Muscle of leg (tissue), 16 donors: ENCODE measurements at places on chromosomes 16 and 17. TPM values are rescaled to one million over a fixed set of nuclear protein-coding genes. Genes with fewer than 3 reads are reported as not detected.

SLC13A2 gene
- total RNA-seq, result not detected

NDRG4 gene
- total RNA-seq, result 8.5 TPM

SLC22A31 gene
- total RNA-seq, result not detected

EPOP gene
- 0.31 TPM for total RNA-seq

CASKIN1 gene
- total RNA-seq, result 0.75 TPM

SLC9A5 gene
- total RNA-seq, result 0.40 TPM

TNP2 gene
- not detected for total RNA-seq

CHRNE gene
- 1.5 TPM for total RNA-seq

ATP1B2 gene
- 2.7 TPM for total RNA-seq

RNF43 gene
- 0.04 TPM for total RNA-seq
